ENCODE measurements at places on chromosomes 1 and 21.

GRCh38 chr1:31669433-31669785 is 24.7 kb upstream of the PEF1 start:
- DNase-seq, result no peak

GRCh38 chr1:38746941-38747600 is 112.5 kb downstream of the RRAGC start:
- no peak for DNase-seq

DNA sequence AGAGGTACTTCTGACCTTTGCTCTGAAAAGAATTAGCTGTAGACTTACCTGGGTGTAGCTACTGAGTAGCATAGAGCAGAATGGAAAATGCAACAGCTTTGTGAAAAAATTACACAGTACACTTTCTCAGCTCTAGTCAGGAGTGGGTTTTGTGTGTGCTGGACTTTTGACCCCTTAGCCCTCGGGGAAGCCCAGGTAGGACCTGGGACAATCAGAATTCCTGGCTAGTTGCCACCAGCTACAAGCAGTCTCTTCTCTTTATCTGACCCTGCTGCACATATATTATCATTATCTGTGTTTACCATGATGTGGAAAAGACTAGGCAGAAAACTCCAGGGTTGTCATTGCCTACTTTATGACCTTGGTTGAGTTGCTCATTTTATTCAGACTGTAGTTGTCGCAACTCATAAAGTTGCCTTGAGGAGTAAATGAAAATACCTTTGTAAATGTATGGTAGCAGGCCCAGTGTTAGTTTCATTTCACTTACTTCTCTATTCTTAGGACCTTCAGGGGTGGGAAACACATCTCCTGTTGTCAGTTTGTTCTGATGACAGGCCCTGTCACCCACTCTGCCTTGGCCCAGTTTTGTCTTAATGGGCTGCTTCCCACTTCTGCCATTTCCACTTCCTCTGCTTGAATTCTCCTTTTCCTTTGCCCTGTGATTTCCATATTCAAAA is 5.4 kb downstream of the NEK7 start:
- DNase-seq, result no peak

DNA sequence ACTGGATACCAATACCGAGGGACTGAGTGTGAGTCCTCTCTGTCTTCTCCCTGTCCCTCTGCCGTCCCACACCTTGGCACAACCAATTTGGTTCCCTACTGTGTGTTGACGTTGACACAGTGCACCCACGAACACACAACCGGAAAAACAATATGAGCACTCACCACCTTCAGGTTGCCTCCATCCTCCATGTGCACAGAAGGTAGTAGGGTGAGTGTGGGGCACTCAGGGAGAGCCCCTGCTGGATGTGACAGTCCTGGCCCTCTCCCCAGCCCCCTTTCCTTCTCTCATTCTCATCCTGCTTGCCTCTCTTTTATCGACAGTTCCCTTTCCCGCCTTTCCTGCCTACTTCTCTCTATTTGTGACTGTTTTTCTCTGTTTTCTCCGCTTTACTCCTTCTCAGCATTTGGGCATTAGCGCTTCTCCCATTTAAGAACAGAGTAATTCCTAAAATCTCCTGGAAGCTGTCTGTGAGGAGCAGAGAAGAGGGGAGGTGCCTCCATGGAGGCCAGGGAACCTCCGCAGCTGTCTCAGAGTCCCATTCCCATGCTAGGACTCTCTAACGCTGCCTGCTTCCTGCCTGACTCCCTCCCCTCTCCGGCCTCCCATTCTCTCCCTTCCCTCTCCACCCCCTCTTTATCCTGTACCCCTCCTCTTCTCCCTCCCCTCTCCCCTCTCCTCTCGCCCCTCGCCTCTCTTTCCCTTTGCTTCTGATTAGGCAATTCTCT is 16.4 kb downstream of the CADM3 start:
- DNase-seq, result no peak

GRCh38 chr1:20578062-20578461 is 10.8 kb upstream of the CDA start:
- DNase-seq, result no peak

DNA sequence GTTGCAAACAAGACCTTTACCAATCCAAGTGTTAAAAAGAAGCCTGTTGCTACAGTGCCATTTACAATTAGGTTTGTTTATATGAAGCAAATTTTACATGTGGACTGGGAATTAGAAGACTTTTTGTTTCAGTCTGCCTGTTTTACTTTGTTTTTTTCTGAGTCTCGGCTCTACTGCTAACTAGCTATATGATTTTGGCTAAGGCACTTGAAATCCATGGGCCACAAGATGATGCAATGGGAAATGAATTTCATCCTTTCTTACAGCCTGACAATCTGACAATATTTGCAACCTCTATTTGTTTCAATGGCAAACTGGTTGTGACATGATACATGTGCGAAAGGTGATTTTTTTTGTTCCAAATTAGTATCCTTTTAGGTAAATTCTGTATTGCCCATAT is 3.7 kb upstream of the PEX11B start:
- no peak for DNase-seq

GRCh38 chr1:245802941-245803665 is 648.3 kb downstream of the KIF26B start:
- no peak for DNase-seq

DNA sequence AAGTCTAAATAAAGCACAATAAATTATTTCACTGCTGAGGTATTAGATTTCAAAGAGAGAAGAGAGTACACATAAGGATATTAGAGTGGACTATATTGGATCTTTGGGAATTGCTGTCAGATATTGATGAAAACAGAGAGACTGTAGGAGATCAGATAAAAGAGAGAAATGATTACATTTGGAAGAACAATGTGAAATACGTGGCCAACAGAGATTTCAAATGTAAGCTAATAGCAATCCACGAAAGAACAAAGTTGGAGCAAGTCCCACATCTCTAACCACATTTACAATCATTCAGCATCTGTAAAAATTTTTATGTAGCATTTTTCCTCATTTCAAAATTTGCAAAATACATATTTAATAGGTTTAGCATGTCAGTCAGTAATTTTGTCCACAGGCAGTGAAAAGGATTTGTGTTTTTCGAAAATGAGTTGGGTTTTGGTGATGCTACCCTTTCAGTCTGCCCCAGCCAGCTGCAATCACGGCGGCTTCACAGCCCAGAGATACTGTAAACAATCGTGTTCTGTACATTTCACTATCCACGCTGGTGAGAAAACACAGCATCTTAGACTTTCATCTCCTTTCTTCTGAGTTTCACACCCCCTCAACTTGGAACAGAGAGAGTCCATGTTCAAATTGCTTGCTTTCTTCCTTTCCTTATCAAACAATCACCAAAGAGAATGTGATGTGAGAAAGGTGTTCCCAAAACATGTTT is 209.1 kb upstream of the LYPLAL1 start:
- no peak for DNase-seq

DNA sequence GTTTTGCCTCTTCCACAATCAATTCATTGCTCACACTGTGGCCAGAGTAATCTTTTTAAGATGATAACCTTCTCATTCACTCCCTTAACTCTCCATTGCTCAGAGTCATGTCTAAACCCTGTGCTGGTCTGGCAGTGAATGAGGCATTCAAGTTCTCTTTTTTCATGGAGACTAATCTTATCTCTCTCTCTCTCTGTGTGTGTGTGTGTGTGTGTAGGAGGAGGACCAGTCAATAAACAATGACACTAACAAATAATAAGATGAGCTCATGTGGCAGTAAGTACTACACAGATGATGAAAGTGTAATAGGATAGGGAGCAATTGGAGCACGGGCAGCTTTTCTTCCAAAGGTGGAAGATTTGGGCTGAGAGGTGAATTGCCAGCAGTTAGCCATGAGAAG is 122.0 kb upstream of the B3GALT2 start:
- DNase-seq, result no peak

DNA sequence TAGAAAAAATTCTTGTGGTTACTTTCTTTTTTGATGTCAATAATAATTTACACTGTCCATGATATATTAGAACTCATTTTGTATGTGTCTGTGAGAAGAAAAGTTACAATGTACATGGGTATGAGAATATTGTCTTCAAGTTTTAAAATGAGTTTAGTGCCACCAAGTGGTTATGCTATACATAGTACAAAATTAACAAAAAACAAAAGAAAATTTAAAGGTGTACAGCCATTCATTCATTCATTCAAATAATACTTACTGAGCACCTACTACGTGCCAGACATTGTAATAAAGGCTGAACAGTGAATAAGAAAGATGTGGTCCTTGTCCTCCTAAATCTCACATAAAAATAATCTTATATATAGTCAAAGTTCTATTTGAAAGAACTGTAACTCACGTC is 27.7 kb downstream of the UCHL5 start:
- no peak for DNase-seq

- DNase-seq, result no peak
These were observed 21.2 kb downstream of the PTGS2 start for GRCh38 chr1:186658999-186659398.

- DNase-seq, result no peak
These were observed 53.3 kb downstream of the GATAD2B start for GRCh38 chr1:153869486-153869885.

DNA sequence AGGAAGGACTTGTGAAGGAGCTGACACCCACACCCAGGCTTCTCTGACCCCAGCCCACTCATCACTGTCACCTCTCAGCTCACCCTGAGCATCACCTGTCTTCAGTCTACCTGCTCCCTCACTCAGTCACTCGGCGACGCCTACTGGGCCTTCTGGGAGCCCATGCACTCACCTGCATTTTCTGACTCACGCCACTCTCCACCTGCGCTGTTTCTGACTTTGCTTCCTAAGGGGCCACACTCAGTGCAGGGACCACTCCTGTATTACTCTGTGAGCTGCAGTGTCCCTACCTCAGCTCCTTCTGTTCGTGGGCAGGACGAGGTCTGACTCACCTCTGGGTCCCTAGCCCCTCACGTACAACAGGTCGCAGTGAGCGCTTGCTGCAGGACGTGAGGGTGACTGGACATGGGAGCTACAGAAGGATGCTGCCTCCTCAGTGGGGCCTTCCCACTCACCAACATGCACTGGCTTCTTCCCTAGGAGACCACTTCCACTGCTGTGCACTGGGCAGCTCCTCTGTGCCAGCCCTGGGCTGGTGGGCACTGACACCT is 102.3 kb downstream of the GLIS1 start:
- DNase-seq, result no peak

DNA sequence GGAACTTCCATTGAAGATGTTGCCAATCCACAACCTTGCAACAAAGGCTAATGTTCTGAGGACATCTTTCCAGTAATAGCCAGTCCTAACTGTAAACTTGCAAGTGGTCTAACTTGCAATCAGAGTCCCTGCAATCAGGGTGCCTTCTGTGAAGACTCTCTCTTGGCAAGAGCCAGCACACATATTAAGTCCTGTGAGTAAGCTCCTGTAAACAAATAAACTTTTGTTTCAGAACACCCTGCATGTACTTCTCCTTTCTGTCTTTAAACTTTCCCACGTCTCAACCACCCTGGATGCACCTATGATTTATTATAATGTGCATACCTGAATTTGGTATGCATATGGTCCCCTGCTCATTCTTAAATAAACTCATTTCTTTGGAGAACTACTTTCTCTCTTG is 9.1 kb downstream of the GBP7 start:
- DNase-seq, result no peak

DNA sequence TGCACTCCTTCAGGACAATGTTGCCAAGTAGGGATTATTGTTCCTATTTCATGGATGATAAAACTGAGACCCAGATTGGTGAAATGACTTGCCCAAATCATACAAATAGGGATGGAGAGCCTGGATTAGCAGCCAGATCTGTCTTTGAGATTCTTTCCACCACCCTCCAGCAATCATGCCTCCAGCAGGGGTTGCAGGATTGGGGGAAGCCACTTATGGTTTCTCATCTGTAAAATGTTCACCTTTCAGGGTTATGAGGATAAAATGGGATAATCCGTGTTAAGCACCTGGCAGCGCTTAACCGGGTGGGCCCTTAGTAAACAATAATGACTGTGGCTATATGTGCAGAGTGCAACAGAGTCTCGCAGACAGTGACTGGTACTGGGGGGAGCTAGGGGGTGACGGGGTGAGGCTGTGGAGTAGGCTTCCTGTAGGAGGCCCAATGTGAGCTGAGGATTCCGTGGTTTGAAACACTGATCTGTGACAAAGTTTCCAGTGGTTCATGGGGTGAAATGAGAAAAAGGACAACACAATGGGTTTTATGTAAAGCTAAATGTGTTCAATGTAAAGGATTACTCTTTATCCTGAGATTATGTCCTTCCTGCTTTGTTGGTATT is 33.7 kb upstream of the FOXO6 start:
- DNase-seq, result no peak

- DNase-seq, result no peak
These were observed 394.9 kb downstream of the HHAT start for GRCh38 chr1:210723646-210724045.

DNA sequence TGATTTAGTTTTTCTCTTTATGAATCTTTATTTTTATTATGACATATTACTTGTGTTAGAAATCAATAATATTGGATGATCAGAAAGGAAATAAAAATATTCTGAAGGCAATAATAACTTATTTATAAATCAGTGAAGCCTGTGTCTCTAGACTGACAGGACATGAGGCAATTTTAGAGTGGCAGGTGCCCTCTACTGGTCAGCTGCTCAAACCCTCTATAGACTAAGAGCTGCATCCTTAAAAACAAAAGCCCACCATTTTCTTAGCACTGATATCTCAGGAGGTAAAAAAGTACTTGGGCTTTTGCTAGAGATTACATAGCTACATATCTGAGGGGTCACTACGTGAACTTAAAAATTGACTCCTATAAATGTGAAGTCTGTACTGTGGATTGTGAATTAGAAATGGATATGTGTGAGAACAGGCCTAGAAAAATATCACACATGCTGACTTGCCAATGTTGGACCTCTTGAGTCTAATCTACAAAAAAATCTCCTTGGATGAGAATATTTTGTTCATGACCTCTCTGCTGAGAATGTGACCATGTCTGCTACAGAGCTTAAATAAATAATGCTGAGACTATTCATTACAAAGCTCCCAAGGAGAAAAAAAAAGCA is 597.9 kb upstream of the ADAMTS5 start:
- no peak for DNase-seq

GRCh38 chr1:116881879-116882520 is 27.7 kb upstream of the PTGFRN start:
- peak; percentile 52 for DNase-seq

DNA sequence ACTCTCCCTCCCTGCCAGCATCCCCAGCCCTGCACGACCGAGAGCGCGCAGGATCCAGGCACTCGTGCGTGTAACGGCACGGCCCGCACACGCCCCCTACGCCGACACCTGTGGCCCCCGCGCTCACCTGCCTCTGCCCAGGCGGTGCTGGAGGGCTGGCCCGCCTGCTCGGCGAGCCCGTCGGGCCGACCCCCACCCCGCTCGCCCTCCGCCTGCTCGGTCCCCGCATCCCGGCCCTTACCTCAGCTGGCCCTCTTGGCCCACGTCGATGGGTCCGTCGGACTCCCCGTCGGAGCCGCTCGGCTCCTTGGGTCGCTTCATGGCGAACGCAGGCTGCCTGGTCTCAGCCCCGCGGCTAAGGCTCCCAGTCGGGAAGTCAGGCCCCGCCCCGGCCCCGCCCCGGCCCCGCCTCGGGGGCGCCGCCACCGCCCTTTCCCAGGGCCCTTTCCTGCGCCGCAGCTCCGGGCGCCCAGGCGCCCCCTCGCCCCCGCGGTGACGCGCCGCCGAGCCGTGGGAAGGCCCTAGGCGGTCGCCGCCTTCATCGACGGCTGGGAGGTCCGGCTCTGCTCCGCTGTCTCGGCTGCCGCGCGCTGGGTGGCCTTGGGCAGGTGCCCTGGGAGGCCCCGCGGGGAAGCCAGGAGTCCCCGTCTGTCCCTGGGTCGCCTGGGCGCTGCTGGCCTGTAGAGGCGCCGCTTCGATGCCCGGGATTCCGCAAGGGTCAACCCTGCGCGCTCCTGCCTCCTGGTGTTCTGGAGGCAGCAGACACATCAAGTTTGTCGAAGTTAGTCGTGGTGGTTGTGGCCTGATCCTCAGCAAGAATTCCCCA is at the start of gene HEYL:
Gene HEYL (minus strand): TSS at position 339 of the 826 bp plus-strand sequence. CDS start 18 bp downstream, at position 321.
- DNase-seq, result peak; percentile 87
